ENCODE measurements at places on chromosomes 3 and 15.

- peak; percentile 19 for DNase-seq
Observed at GRCh38 chr3:31448035-31448881, 84.5 kb upstream of the STT3B start.

GRCh38 chr3:59783468-59783988, 733.7 kb upstream of the CFAP20DC start:
- DNase-seq = no peak

DNA sequence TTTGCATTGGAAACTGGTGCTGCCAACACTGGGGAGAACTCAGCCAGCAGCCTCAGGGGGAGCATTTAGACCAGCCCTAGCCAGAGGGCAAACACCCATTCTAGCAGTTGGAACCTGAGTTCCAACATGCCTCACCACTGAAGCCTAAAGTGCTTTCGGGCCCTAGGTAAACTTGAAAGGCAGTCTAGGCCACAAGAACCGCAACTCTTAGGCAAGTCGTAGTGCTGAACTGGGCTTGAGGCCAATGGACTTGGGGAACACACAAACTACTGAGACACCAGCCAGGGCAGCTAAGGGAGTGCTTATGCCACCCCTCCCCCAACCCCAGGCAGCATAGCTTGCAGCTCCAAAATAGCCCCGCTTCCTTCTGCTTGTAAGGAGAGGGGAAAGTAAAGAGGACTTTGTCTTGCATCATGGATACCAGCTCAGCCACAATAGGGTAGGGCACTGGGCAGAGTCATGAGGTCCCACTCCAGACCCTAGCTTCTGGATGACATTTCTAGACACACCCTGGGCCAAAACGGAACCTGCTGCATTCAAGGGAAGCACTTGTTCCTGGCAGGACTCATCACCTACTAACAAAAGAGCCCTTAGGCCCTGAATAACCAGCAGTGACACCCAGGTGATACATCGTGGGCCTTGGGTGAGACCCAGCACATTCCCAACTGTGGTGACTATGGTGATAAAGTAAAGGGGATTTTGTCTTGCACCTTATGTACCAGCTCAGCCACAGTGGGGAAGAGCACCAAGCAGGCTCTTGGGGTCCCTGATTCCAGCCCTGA, 37.3 kb upstream of the TEX9 start:
- DNase-seq = no peak

DNA sequence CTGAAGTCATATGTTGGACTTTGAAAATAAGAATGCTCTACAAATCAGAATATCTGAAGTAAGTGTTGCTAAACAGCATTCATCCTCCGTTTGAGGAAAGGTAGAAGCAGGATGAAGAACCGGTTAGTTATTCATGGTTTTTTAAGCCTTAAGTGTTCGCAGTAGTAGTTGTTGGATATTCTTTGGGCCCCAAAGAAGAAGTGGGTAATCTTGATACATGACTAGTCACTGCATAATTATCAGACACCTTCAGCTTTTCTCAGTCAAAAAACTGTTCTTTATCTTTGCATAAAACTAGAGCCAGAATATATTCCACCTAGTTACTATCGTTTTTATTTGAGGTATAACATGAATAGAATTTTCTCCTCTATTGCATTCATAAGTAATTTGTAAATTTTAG, 13.8 kb downstream of the RAB5A start:
- no peak for DNase-seq

DNA sequence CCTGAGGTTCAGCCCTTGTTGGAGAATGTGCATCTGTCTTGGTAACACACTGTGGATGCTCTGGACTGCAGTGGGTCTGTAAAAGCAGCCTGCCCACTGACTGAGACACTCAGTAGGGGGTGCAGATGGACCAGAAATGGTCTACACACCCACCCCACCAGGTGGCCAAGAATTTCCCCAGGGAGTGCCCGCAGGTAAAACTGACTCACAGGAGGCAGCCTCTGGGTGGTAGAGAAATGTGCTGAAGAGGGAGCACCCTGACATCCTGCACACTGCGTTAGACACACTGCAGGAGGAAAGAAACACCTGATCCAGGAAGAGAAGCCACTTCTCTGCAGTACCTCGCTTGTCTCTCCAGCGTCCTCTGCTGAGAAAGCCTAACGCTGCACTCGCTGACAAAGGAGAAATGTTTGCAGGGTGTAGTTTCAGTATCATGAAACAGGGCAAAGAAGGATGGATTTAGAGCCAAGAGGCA, 109.5 kb upstream of the ABHD17C start:
- no peak for DNase-seq

DNA sequence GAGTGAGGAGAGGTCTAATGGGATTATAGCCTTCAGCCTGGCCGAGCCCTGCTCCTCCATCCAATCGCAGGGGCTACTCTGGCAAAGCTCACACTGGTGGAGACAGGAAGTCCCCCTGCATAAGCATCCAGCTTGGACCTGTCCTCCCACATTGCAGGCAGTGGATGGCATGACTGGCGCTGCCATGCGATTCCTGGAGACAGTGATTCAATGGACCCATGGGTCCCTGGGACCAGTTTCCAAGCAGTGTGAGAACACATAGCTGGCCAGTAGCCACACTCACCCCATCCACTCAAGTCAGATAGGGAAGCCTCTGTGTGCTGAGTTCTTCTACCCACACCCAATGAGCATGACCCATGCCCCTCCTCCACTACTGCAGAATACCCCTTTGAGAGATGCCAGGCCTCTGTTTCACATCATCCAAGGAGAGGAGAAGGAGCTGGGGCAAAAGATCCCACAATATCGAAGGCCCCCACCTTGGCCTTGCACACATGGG, 18.1 kb upstream of the POC1A start:
- DNase-seq = no peak

DNA sequence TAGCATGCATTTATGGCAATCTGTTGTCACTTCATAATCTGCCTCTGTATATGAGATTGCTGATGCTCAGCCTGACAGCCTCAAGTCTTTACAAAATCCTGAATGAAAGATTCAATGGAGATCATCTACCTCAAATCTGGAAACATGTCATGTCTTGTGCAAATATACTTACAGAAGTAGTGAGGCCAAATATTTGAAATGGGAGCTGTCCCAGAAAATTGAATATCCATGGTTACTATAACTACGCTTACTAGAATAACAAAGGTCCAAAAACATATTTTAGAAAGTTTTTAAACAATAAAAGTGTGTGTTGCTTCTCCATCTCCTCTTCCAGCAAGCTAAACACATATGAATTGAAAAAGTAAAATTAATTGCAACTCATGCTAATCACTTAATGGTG, 133.2 kb upstream of the DPH6 start:
- no peak for DNase-seq

- no peak for DNase-seq
Observed at GRCh38 chr3:197151580-197151979, 122.0 kb upstream of the MELTF start.

DNA sequence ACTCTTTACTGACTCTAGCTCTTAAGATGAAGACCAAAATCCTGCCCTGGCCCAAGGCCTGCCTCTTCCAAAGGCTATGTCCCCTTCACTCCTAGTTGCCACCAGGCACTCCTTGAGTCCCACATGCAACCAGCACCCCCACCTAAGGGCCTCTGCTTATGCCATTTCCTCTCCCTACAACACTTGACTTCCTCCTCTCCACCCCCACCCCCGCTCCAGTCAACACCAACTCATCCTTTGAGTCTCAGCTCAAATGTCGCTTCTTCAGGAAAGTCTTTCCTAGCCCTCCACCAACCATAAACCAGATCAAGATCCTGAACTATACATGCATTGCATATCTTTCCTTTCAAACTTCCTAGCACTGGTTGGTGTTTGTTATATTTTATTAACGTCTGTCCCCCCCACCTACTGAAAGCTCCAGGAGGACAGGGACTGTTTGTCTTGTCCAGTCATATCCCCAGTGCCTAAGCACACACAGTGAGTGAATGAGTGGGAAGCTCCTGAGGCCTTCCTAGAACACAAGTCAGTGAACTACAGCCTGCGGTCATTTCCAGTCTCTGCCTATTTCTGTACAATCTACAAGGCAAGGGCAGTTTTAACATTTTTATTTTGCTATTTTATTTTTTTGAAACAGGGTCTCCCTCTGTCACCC, 7.3 kb downstream of the TBC1D2B start:
- DNase-seq = no peak

DNA sequence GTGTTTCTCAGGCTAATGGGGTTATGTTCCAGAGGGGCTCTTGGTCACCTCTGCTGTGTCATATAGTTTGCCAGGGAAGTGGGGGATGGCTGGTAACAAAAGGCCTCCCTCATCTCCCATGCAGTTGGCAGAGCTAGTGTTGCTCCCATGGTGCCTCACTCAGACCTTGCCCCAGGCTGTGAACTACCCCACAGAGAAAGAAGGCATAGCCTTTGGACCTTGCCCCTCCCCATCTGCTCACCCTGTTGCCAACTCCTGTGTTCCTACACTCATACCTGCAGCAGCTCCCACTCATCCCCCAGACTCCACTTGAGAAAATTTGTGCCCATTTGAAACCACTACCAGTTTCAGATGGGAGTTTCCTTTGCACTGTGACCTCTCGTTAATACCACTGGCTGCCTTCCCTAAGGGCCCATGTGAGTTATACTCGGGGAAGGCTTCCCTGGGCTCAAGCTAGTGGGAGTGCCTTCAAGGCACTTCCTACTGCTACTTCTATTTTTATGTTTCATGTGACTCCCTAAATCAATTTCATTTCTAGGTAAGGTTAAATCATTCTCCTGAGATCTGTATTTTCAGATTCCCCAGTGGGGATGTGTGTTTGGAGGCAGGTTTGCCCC, 25.3 kb upstream of the COPB2 start:
- DNase-seq = no peak

- no peak for DNase-seq
Observed at GRCh38 chr3:14522129-14522691, 17.9 kb downstream of the GRIP2 start.

DNA sequence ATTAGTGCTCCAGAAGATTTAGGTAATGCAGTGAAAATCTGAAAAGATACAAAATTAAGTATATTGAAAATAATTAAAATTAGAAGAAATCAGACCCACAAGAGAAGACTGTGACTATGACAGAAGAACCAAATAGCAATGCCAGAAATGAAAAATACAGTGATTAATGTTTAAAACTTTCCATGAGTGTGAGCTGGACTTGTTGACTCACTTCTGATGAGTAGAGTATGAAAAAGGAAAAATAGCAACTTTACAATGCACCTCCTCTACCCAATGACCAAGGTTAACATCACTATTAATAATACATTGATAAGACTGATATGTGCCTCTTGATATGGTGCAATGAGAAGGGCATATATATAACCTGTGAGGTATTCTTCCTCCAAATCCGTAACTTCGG, 39.3 kb upstream of the SLC22A13 start:
- DNase-seq = no peak

DNA sequence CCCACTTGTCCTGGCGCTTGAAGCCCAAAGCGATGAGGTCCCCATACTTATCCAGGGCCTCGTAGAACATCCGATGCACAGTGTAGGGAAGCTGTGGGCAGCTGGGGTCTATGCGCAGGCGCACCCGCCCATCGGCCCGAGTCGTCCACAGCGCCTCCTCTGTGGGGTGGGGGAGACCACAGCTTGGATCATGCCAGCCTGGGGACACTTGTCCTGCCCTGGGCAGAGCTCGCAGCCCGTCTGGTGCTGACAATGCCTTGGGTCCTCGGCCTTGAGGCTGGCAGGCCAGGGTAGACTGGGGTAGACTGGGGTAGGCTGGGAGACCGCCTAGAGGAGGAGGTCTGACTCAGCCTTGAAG, 39.8 kb downstream of the ACSBG1 start:
- DNase-seq = no peak

- no peak for DNase-seq
Observed at GRCh38 chr3:102132370-102132769, 283.1 kb downstream of the NFKBIZ start.

DNA sequence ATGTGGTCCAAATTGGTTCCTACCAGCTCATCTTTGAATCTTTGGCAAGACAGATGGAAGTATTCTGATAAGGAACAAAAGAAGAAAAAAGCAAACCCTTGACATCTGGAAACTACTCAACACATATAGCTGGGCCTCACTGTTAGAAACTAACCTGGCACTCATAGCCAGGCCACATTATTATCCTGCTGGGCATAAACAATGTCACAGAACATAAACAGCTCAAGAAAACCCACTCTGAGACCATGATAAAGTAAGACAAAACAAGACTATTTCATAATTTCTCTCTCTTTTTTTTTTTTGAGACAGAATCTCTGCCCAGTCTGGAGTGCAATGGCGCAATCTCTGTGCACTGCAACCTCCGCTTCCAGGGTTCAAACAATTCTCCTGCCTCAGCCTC, 1093.2 kb downstream of the FHIT start:
- DNase-seq = no peak

DNA sequence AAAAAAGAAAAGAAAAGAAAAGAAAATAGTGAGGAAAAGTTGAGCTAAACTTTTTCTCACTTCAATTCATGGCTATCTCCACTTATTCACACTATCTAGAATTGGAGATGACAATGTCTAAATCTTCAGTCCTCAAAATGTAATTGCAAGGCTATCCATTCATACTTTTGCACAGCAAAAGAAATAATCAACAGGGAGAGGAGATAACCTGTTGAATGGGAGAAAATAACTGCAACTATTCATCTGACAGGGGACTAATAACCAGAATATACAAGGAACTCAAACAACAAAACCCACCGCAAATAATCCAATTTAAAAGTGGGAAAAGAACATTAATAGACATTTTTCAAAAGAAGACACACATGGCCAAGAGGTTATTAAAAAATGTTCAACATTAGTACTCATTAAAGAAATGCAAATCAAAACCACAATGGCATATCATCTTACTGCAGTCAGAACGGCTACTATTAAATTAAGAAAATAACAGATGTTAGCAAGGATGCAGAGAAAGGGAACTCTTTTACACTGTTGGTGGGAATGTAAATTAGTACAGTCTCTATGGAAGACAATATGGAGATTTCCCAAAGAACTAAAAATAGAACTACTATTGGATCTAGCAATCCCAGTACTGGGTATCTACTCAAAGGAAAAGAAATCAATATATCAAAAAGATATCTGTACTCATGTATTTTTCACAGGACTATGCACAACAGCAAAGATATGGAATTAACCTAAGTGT, 73.5 kb upstream of the PPIB start:
- no peak for DNase-seq

- DNase-seq = no peak
Observed at GRCh38 chr15:83784975-83785374, 131.1 kb downstream of the ADAMTSL3 start.

- DNase-seq = no peak
Observed at GRCh38 chr3:149018247-149018646, 26.9 kb downstream of the GYG1 start.

GRCh38 chr3:184284696-184285095, 8.9 kb downstream of the ECE2 start:
- no peak for DNase-seq

GRCh38 chr15:82158811-82159210, 103.7 kb downstream of the EFL1 start:
- DNase-seq = no peak

GRCh38 chr3:170701696-170702678, 116.1 kb upstream of the SLC7A14 start:
- DNase-seq = no peak

GRCh38 chr15:67130166-67130565, 64.8 kb downstream of the SMAD3 start:
- DNase-seq = no peak

DNA sequence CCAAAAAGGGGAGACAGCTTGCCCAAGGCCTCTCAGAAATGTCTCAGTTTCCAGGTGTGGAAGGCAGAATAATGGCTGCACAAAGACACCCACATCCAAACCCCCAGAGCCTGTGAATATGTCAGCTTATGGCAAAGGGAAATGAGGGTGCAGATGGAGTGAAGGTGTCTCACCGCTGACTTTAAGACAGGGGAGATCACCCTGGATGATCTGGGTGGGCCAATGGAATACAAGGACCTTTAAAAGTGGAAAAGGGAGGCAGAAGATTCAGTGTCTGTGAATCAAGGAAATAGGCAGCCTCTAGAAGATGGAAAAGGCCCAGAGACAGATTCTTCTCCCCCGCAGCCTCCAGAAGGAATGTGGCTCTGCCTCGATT, 48.8 kb upstream of the ATP2B2 start:
- no peak for DNase-seq
